ENCODE measurements at places on chromosomes 6 and 20.

- DNase-seq, result no peak
These were observed 90.0 kb downstream of the PERP start for GRCh38 chr6:138017166-138017757.

GRCh38 chr6:122832459-122832858 is 43.4 kb downstream of the SMPDL3A start:
- no peak for DNase-seq

- DNase-seq, result no peak
These were observed 13.8 kb upstream of the RNF8 start for GRCh38 chr6:37339741-37340638.

DNA sequence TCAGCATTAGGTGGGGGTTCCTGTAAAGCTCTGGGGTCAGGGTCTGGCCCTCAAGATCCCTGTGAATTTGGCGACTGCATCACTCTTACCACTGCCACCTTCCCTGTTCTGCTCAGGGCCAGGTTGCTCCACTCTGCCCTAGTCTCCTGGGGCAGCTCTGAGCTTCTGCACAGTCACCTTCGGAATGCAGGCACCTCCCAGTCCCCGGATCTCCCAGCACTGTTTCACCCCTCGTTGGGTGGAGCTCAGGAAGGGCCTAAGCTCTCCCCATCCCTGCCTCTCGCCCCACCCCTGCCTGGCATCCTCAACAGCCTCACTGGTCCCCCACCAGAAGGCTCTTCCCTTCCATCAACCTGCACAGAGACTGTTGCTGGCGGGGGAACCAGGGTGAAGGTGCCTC is 46.2 kb downstream of the YTHDF1 start:
- DNase-seq, result no peak

DNA sequence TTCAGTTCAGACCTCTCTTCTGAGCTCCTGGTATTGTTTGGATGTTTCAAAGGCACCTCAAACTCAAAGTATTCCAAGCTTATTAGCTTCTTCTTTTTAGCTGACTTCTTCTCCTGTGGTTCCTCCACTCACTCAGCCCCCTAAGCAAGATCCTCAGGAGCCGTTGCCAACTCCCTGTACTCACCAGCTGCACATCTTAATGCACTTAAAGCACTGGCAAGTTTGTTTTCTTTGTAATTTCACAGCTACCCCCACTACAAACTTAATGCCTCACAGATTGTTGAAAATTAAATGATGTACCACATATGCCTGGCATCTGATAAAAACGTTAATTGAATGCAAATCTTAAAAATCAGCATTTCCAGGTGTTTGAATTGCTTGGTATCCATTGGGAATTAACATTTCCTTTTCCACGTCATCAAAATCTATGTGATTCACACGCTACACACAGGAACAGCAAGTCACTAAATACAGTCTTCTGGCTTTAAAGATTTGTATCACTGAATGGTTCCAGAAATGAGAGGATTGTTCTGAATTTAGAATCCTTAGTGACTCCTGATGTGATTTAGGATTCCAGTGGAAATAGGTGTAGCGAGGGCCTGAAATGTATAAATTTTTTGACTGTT is 24.5 kb downstream of the CALHM6 start:
- DNase-seq, result no peak

- DNase-seq, result peak; percentile 42
These were observed 77.1 kb downstream of the SGK1 start for GRCh38 chr6:134240665-134241431.

GRCh38 chr6:53297004-53297403 is 51.7 kb downstream of the ELOVL5 start:
- no peak for DNase-seq

DNA sequence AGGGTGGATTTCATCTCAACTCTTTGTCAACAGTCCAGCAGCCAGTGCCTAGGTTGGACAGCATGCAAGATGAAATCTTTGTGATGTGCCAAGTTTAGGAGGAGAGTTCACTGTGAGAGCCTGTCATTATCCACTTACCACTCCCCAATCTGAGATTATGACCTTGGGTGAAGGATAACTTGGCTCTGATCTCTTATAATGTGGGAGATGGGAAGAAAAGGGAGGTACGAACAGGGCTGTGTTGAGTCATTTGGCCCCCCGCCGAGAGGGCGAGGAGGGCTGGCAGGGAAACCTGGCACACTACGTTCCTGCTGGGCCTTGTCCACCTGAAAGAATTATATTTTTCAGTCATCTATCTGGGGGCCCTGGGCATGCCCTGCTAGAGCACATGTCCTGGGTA is 35.8 kb downstream of the LAMA4 start:
- no peak for DNase-seq

DNA sequence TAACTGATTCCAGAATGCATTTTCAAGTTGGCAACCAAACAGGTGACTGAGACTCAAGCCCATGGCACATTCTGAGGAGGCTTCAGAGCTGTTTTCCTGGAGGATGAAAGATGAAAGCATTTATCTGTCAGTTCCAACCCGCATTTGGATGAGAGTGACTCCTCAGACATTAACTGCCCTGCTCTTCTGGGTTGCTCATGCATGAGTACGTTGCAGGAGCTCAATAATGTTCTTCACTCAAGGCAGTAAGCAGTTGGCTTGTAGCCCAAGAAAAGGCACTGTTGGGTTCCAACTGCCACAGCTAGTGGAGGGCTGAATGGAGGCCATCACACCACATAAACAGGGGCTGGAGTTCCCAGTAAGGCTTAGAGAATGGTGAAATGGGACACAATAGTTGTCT is 155.3 kb downstream of the FUT9 start:
- no peak for DNase-seq

DNA sequence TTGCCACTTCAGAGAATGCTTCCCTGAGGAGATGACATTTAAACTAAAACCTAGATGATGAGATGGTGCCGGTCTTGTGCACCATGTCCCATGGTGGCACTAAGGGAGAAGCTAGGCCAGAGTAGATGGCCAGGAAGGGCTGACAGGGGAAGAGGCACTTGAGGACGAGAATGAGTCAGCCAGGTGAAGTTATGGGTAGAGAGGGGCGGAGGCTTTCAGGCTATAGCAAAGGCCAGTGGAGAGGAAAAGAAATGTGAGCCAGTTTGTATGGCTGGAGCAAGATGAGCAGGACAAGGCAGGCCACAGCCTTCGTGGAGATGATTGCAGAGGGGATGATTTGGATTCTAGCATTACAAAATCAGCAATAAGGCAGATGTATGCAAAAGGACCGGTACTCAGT is 44.7 kb upstream of the ADGRF4 start:
- DNase-seq, result no peak

DNA sequence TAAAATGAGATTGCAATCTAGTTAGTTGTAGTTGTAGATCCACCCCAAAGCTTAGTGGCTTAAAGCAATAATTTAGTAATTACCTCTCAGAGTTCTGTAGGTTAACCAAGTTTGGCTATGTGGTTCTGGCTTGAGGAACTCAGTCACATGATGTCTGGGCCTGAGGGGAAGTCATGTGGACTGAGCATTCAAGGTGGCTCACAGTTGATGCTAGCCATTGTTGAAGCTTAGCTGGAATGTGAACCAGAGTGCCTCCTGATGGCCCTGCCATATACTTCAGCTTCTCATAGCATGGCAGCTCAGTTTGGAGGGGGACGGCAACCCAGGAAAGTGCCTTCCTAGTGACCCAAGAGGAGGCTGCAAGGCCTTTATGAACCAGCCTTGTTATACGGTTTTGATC is 263.2 kb upstream of the RNF217 start:
- no peak for DNase-seq

- DNase-seq, result no peak
These were observed 1.4 kb downstream of the DEFB124 start for GRCh38 chr20:31473331-31474096.

DNA sequence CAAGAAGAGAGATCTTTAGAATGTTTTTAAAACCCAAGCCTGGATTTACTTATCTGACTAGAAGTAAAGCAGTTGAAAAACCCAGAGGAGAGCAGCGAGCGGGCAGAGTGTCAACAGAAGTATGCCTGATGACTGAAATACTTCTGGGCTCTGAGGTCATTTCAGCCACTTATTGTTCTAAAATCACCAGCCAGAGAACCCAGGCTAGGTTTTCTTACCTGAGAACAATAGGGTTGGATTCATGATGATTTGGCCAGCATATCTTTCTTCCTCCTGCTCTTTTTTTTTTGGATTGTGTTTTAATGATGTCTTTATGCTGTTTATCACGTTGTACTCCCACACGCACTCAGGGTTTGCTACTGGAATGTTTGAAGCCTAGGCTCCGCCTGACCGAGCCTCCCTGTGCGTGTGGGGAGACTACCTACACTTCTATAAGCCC is 63.0 kb upstream of the KIF25 start:
- DNase-seq, result no peak

DNA sequence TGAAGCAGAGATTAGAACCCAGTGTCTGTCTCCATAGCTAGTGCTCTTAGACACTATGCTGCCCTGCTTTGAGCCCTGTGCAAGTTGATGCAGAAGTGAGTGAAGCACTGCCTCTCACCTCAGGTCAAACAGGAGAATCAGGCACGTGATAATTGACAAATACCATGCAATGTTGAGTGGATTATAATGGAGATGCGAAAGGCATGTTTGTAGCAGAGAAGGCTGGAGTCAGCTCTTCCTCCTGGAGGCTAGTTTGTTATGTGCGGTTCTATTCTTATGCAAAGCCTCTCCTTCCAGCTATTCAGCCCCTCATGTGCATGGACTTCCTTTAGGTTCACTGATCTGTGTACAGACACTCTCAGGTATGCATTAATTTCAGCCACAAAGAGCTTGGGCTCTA is 108.5 kb downstream of the MANEA start:
- DNase-seq, result no peak

GRCh38 chr6:153012856-153013255 is 10.3 kb upstream of the MTRF1L start:
- no peak for DNase-seq

DNA sequence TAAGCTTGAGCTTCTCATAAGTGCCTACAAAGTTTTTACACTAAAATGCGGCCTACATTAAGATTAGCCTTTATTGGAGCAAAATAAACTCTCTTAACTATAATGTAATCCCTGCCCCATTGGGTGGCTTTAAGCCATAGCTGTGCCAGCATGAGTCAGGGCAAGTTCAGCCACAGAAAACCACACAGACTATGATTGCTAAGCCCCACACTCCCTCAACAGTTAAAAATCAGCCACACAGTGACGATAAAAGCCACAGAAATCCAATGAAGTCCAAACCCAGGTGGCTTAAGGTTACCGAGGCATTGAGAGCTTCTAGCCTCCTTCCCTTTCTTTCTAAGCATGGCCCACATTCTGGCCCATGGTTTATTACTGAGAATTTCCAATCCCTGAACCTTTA is 61.6 kb downstream of the GRM1 start:
- DNase-seq, result no peak

DNA sequence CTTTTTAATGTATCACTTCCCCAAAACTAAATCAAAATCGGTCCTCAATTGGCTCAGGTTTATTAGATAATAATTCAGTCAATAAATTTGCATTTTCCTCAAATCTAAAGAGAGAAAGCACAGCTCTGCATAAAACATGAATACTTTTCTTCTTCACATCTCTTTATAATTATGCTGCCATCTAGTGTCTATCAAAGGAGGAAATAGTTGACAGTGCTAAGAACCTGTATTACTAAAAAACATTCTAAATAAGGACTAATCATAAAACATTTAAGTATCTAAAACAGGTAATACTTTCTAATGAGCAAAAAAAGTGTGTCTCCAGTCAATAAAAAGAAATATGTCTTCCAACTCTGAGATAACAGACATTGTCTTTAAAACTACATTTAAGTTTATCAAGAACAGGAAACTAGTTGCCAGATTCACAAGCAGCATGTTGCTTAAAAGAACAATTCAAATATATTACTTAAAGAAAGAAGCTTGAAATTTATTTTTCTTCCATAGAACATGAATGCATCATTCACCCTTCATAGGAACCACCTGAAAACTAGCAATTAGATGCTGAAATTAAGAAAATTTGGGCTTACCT is 56.5 kb upstream of the DST start:
- no peak for DNase-seq

DNA sequence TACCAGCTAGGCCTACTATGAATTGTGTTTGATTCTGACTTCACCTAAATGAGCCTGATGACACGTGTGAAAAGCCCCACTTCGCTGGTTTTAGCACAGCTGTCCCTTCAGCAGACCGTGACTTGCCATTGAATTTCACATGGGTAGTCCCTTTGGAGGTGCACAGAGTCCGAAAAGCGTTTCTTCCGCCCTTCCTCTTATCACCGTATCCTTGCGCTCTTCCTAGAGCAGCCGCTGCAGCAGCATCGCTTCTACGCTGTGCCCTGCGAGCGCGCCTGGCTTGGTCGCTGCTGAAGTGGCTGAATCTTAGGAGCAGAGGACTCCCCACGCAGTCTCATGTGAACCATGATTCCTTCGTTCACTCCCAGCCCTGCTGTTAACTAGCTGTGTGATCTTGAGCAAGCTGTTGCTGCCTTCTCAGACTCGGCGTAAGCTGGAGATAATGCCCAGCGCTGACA is 127.0 kb downstream of the PACRG start:
- no peak for DNase-seq

GRCh38 chr6:28985462-28986164 is 19.5 kb downstream of the ZNF311 start:
- DNase-seq, result no peak

DNA sequence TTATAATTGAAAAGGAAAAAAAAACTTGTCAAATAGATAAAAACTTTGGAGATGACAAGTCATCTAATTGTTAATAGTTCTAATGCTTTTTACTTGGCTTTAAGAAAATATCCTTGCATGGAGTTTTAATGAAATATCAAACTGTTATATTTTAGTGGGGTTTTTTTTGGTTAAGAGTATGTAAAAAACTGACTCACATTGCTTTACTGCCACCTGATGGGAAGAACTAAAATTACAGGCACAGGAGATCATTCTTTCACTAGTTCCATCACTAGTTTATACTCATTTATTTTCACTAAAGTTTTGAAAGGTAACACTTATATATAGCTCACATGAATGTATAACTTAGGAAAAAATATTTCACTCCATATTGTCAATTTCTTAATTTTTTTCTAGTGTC is 309.1 kb downstream of the LMBRD1 start:
- DNase-seq, result no peak

GRCh38 chr6:9554806-9555205 is 860.1 kb downstream of the TFAP2A start:
- DNase-seq, result no peak

DNA sequence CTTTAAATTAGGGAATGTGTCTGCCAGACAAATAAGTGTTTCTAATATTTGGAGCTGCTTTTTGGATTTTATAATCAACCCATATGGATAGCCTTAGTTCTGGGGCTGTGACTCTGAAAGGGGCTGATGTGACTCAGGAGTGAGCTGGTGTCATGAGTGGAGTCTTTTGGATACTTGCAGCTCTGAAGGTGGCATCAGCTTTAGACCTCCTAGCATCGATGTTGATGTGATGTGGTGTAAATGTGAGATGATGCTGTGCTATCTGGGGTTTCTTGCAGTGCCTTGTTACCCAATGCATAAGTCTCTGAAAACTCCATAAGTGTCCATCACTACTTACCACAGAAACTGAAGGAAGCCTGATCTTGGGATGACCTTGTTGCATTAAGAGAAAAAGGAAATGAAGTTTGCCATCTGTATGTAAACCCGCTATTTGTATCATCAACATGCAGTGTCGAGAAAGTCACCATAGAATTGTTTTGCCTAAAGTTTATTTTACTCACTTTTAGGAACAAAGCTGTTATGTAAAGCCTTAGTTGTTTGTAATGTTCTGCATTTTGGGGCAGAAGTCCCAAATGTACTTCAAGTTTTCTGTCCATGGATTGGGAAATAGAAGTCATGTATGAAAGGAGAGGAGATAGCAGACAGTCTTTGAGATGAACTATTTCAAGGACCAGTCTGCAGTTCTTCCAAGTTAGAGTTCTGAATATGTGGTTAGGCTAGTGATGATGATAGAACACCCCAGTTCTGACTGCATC is 8.0 kb downstream of the FOXO3 start:
- DNase-seq, result no peak

Data from stimulated activated CD4-positive, alpha-beta T cell treated with anti-CD3 and anti-CD28 coated beads, Interleukin-12 subunit alpha, Interleukin-12 subunit beta, amount 100 ng/mL, for 48 hours (primary cell).